DMS 273 treated with DMSO at 0.1 percent for 48 hours (cell line): ENCODE measurements at places on chromosomes 2 and 18.
A peak's percentile ranks its signal among the peaks of the same experiment; 100 is the strongest.

DNA sequence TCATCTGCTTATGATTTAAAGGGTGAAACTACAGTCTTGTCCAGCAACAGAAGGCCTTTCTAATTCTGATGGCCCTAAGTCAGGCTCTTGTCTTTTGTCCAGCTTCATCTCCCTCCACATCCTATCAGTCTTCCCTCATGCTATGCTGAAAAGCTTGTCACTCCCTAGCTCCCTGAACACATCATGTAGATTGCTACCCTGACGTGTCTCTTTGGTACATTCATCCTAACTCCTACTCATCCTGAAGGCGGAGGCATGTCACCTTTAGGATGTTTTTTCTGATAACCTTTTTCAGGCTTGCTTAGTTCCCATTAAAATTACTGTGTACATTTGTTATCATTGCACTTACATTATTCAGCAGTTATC lies 78.4 kb upstream of the ARL5A start:
- no peak for DNase-seq

DNA sequence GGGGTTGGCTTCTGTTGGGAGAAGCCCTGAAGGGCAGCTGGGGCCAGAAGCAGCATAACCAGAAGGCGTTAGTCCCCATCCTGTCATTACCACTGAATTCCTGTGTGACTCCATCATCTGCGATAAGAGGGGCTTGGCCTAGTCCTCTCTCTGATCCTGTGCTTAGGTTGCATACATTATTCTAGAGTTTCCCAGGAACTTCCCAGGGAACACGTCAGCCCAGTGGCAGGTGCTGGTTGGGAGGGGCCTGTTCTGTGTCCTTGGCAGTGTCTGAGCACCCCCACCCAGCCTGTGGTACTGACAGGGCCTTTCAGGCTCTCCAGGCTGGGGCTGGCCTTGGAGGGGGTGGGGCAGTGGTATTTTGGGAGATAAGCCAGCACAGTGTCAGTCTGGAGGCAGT lies 4.5 kb upstream of the TOGARAM2 start:
- DNase-seq, result no peak

DNA sequence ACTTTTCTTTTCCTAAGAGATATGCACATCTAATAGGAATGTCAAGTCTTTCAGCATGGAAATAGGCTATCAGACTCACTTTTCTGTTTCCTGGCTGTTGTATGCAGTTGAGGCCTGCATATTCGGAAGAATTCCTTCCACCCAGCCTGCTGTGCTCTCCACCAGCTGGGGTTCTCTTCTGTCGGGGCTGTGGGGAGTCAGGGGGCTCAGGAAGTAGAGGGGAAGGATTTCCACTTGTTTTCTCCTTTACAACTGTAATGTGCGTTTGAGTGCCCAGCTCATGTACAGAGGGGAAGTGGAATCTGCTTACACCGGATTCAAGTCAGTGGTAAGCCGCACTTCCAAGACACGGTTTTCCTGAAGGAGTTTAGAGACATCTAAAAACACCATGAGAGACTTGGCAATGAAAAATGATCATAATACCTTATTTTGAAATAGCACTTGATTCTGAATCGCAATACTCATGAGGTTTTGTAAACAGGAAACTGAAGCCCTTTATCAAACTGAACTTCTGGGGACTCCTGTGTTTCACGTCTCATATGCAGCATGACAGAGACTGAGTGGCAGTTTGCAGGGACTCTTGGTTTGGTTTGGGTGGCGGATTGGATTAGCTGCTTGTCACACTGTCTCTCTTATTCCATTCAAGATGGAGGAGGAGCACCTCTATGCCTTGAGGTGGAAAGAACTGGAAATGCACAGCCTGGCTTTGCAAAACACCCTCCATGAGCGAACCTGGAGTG lies 90.4 kb downstream of the MTCL1 start:
- no peak for DNase-seq

DNA sequence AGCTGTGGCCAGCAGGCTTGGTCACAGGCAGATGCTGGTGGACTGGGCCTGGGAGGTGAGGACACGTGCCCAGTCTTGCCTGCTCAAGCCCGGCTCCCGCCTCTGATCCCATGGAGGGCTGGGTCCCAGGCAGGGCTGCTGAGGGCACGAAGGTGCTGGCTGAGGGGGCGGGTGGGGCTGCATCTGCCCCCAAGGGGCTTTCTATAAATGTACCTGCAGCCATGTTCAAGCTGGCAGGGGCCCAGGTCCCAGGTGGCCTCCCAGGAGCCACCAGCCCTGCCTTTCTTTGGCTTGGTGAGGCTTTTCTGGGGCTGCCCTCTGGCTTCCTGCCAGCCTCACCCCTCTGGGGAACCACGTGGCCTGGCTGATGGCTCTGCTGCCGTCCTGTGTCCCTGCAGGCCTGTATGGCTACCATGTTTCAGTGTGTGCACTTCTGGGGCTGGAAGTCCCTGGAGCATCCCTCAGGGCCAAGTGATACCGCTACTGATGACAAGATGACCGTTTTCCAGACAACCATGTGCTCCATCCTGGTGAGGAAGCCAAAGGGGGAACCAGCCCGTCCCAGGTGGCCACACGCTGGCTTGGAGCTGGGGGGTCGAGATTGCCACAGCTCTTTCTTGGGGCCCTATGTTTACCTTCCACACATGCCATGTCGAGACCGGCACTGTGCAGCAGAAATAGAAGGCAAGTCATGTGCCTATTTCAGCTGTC lies 23.2 kb downstream of the HJURP start:
- no peak for DNase-seq

DNA sequence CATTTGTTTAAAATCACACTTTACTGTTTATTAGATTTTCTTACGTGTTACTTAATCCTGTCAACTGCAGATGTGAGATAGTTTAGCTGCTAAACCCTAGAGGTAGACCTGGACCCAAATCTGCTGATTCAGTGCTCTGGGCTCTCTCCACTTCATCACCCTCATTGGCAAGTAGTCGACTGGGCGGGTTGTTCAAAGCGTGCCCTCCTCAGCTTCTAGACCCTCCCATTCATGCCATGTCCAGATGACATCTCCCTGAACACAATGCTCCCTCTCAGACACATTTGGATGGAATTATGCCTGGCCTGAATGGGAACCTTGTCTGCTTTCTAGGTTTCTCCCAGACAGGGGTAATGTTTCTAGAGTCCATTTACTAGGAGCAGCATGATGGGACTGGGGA lies 43.7 kb downstream of the RPIA start:
- no peak for DNase-seq

DNA sequence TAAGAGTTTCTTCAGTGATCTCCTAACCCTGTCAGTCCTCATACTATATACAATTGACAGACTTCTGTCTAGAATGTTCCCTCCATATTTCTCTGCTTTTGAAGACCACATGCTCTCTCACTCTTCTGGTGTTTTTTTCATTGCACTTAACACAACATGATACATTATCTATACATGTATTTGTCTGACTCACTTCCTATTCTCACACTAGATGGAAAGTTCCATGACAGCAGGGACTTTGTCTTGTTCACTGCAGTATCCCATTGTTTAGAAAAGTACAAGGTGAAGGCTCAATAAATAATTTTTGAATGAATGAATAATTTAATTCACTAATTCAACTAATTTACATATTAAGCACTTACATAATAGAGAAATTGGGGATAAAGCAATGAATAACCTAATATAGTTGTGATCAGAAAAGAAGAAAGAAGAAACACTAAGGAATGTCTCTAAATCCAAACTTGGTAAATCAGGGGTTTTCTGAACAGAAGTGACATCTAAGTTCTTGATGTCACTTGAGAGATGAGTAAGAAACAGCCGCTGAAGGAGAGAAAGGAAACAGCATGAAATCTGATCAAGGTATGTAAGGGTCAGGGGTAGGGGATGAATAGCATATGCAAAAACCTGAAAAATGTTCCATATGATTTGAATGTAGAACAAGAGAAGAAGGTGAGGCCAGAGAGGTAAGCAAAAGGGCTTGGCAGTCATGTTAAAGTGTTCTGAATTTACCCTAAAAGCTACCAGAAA lies 42.4 kb downstream of the MBD2 start:
- DNase-seq, result no peak

DNA sequence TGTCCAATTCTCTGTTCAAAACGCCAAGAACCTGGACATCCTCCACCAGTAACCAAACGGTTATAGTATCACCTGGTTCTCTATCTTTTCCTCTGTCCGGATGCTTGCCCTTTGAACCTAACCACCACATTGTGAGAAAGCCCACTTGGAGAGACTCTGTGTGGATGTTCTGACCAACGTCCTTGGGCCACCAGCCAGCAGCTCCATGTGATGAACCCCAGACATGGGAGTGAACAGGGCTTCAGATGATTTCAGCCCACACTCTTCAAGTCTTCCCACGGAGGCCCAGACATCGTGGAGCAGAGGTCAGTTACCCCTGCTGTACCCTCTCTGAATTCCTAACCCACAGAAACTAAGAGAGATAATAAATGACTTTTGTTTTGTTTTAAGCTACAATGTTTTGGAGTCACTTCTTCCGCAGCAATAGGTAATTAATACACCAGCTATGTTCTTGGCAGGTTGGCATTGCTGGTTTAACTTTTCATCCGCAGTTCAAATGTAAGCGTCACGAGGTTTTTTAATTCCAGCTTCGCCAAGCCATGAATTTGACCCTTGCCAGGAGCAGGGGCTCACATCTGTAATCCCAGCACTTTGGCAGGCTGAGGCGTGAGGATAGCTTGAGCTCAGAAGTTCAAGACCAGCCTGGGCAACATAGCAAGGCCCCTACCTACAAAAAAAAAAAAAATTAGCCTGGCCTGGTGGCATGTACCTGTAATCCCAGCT lies 36.1 kb upstream of the ZNF532 start:
- no peak for DNase-seq

DNA sequence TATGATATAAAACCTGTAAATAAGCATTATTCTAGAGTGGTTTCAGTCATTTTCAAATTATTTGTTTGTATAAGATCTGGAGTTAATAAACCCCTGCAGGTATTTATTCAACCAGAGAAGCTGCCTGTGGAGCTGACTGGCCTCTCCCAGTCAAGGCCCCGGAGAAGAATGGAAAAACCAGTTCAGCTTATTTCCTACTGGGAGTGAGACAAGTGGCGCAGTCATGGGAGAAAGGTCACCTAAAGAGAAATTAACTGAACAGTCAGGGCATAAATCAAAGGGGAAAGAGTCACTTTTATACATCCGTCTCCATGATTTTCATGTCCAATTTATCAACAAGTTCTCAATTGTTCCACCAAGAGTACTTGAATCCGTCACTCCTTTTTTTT lies 240.9 kb downstream of the RNF152 start:
- no peak for DNase-seq

DNA sequence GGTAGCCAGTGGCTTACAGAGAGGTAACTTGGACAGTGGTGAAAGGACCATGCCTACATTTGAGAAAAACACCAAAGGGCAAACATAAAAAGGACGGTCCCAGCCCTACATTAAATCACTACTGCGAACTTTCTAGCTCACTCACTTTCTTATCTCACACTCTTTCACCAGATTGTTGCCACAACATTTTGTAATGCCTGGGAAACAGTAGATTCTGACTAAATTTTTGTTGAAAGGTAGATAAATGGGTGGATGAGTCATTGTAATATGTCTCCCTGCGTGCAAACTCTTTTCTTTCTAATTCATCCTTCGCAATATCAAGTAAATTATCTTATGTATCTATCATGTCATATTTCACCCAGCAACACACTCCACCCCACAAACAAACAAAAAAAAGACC lies 192.2 kb downstream of the IRS1 start:
- DNase-seq, result no peak

DNA sequence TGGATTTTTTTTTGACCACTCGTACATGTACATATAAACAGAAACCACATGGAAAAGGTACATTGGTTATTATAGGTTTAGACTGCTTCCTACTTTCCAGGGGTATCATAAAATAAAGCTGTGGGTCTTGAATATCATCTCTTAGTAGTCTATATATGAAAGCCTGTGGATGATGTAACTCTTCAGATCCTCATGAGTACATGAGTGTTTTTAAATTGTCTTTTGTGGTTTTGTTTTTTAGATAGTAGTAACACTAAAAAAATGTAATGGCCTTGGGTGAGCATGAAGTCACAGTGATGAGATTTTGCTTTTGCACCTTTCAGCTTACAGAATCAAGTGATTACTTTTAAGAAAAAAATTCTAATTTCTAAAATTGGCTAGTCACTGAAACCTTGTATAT lies 80.2 kb downstream of the RAB3GAP1 start:
- DNase-seq, result no peak

GRCh38 chr2:117850015-117850414 lies 35.5 kb downstream of the DDX18 start:
- no peak for DNase-seq

DNA sequence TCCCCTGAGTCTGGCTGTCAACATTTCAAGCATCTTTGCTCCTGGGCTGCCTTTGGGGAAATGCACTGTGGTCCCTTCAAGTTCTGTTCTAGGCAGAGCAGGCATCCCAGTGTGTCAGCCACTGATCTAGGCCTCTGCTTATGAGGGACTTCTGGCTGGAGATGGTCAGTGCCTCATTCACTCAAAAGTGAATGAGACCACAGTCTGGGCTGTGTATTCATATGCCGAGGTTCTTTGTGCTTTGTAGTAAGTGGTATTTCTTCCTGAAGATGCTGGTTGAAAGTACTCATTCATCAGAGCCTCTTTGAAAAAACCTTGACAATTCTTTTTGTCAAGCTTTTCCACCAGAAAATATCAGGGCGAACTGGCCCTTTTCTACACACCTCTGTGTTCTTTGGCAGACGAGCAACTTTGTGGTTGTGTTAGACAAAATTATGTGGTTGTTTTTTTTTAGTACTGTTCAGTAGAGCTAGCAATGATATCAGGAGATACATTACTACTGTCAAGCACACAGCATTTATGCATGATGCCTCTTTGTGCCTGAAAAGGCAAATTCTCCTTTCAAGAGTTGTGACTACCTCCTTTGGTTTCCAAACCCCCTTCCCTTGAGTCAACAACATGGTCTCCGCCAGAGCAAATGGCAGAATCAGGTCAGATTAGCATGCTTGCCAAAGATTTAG lies 510.9 kb upstream of the NRP2 start:
- DNase-seq, result no peak

DNA sequence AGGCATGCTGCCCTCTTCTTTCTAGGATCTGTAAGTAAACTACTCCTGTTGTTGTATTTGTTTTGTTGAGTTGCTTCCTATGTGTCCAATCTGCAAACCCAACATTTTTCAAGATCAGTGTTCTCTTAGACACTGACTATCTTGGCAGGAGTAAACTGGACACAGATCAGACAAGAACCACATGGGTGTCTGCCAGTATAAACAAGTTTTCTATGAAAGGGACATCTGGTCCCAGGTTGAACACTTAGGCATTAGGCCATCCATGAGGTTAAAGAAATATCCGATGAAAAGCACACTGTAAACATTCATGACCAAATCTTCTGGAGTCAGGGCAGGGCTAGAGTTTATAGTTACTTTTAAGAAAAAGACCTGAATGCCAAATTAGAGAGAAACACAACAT lies 441.8 kb downstream of the NYAP2 start:
- peak; percentile 81 for DNase-seq

- DNase-seq, result no peak
Observed at GRCh38 chr2:64632835-64633819, 20.6 kb downstream of the SERTAD2 start.

DNA sequence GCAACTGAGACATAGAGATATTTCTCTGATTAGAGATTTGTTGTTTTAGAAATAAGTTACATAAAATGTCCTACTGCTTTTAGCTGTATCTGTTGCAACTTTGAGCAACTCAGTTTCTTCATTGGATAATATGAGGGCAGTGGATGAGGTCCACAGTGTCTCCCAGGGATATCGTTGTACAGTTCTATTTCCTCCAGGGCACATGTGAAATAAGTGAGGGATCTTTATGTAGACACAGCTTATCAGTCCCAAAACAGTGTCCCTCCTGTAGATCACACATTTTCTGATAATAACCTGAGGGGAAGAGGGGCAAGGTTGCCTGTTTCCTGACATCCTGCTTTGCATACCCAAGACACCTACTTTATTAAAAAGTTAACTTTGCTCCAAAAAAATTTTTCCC lies 1231.2 kb upstream of the ZEB2 start:
- DNase-seq, result no peak
